ENCODE measurements at places on chromosomes 13 and 19.
A peak's percentile ranks its signal among the peaks of the same experiment; 100 is the strongest.

GRCh38 chr13:101727118-101727517 is 274.6 kb downstream of the ITGBL1 start:
- no peak for DNase-seq

DNA sequence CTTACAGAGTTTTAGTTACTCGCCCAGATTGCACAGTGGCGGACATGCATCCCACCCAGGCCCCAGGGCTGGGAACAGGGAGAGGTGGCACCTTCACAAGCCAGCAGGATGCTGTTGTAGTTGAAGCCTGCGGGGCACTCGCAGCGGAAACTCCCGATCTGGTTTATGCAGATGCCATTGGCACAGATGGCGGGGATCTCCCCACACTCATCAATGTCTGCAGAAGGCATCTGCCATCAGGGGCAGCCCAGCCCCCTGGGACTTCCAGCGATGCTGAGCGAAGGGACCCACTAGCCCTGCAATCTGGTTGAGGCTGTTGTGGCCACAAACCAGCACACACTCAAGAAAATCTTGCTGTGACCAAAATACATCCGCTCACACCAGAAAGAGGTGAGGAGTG is 44.6 kb downstream of the CCL25 start:
- DNase-seq: no peak

- no peak for DNase-seq
Observed at GRCh38 chr19:34391813-34392212, 12.4 kb upstream of the PDCD2L start.

DNA sequence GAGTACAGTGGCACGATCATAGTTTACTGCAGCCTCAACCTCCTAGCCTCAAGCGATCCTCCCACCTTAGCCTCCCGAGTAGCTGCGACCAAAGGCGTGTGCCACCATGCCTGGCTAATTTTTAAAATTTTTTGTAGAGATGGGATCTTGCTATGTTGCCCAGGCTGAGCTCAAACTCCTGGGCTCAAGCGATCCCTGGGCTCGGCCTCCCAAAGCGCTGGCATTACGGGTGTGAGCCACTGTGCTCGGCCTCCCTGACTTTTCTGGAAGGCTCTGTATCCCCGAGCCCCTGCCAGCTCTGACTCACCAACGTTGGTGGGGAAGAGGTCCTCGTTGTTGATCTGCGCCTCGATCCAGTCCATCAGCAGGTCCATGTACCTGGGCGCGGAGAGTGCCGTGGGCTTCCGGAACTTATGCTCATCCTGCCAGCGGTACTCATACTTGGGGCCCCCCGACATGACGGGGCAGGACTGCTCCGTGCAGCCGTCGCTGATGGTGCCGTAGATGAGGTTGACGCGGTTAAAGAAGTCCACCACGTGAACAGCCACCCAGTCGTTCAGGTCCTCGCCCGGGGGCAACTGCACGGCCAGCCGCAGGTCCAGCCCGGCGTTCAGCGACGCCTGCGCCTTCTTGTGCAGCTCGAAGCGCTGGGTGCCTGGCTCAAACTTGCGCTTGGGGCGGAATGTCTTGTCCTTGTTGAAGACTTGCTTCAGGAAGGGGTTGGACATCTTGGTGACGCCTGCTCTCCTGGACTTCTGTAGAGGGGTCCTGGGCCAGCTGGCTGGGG is 18.1 kb downstream of the MOB3A start:
- DNase-seq: no peak

DNA sequence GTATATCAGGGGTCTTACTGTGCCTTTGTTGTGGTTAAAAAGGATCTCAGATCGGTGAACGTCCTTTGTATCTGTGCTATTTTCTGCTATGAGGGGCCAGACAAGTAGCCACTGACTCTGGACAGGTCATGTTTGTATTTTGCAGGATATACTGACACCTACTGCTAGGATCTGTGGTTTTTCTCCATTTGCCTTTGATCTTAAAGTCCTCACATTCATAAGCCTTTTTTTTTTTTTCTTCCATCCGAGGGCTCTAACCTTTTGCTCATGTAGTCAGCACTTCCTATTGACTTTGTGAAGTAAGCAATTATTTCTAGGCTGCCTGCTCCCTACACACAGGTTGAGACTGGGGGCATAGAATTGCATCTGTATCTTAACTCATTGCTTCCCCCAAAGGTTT is 106.2 kb downstream of the SLITRK5 start:
- no peak for DNase-seq

DNA sequence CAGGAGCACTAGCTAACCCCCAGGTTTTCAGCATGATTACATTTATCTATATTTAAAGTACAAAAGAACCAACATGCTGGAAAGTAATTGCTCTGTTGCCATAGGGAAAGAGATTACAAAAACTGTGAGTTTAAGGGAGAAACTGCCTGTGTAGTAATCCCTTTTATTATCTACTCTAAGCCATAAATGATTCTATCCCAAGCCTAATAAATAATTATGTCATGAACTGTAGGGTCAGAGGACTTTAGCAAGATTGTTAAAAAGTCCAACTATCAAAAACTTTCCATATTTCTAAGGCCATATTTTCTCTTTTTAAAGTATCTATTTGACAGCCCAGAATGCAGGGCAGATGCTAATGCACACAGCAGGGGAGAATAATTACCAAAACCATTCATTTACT is 573.8 kb upstream of the MIR17HG start:
- no peak for DNase-seq

DNA sequence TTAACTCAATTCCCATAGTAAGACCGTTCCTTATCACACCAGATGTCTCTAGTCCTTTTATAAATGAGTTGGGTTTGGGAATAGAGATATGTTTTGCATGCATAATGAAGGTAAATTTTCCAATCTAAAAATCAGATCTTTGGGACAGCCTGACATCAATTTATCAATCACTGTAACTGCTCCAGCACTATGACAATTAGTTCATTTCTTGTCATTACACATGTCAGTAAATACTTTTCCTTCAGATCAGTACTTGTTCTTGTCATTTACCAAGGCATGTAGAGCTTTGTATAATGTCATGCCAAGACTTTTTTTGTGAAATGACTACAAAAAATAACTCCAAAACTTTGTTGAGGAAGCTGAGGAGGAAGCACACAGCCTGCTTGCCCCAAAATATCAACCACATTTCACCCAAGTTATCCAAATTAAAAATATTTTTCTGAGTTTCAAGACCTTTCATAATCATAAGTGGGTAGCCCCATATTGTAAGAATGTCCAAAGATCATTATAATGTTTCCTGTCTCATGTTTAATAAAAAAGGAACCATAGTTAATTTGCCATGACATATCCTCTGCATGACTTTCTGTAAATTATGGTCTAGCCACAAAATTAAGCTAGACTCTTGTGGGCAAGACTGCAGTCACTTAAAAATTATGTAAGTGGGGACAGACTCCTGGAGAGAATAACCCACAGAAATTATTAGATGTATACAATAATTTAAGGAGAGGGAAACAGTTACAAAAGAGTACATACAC is 586.8 kb downstream of the TBC1D4 start:
- no peak for DNase-seq

- no peak for DNase-seq
Observed at GRCh38 chr19:8074501-8074900, 21.9 kb downstream of the CCL25 start.

DNA sequence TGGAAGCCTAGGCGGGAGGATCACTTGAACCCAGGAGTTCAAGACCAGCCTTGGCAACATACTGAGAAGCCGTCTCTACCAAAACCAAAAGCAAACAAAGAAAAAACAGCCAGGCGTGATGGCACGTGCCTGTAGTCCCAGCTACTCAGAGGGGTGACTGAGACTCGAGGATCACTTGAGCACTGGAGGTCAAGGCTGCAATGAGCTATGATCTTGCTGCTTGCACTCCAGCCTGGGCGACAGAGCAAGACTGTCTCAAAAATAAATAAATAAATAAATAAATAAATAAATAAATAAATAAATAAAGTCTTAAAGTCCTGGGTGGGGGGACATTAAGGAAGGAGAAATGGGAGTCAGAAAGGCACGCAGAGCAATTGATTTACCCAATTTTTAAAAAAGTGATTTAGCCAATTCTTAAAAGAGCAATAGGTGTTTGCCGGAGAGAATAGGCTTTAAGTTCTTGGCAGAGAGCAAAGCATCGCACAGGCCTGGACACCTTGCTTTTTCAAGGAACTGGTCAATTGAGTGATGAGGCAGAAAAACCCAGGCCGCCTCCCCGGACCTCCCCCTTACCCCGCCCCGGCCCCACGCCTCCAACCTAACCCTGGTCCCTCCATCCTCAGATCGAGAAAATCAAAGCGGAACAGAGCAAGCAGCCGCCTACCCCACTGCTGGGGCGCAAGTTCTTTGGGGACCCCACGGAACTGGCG is 9.5 kb upstream of the SHKBP1 start:
- DNase-seq: no peak

DNA sequence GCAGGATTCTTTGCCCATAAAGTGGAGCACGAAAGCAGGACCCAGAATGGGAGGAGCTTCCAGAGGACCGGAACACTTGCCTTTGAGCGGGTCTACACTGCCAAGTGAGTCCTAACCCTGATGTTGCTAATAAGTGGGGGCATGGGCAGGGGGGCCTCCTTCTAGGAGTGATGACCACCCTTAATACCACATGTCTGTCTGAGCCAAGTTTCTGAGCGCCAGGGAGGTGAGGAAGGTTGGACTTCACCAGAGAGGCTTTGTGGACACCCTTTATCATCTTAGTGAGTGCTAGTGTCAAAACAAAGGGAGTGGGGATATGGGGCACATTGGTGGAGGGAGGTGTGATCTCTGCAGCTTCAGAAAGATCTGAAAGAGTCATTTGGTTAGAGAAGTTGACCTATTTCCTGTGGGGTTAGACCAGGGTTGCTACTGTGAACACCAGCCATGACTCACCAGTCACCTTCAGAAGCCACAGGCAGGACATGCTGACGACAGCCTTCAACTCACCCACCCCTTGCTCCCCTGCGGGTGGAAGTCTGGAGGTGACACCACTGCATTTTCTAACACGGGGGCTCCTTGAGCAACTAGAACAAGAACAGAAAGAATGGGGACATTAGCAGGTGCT is 8.8 kb downstream of the ALOX5AP start:
- peak; percentile 86 for DNase-seq

DNA sequence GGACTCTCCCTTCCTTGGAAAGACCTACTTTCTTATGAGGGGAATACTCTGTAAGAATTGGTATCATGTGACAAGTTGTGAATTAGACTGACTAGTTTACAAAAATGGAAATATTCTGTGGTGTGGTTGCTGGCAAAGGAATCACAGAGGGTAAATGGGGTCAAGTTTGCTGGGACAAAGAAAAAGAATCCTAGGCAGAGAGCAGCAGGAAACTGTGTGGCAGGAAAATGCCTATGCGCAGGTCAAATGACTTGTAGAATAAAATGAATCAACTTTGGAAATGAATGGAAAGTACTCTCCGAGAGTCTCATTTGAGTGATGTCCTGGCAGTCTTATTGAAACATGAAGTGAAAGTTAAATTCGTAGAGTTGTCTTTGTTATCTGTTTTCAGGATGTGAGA is 1250.7 kb downstream of the UQCRFS1 start:
- no peak for DNase-seq

- DNase-seq: no peak
Observed at GRCh38 chr13:111966933-111967332, 100.0 kb upstream of the SOX1 start.

DNA sequence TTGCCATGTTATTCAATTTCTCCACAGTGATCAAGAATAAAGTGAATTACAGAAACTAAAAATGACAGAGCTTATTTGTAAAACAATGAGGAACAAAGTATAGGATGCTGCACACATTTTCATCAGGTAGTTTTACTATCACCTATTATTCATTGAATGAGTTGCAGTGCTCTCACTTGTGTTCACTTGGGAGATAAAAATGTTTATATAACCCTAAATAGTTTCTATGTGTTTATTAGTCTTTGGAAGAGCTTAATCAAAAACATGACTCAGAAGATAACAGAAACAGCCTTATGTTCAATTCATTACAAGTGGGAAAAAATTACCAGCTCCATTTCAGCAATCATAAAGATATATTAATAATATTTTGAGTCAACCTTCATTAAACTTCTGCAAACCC is 796.2 kb downstream of the SLITRK1 start:
- DNase-seq: no peak

- no peak for DNase-seq
Observed at GRCh38 chr13:22017226-22017625, 346.4 kb downstream of the FGF9 start.

- no peak for DNase-seq
Observed at GRCh38 chr13:95050800-95051615, 250.2 kb downstream of the ABCC4 start.

GRCh38 chr19:16559780-16560276 is 12.4 kb downstream of the SLC35E1 start:
- no peak for DNase-seq

GRCh38 chr19:33022472-33023116 is 42.1 kb downstream of the RHPN2 start:
- no peak for DNase-seq

DNA sequence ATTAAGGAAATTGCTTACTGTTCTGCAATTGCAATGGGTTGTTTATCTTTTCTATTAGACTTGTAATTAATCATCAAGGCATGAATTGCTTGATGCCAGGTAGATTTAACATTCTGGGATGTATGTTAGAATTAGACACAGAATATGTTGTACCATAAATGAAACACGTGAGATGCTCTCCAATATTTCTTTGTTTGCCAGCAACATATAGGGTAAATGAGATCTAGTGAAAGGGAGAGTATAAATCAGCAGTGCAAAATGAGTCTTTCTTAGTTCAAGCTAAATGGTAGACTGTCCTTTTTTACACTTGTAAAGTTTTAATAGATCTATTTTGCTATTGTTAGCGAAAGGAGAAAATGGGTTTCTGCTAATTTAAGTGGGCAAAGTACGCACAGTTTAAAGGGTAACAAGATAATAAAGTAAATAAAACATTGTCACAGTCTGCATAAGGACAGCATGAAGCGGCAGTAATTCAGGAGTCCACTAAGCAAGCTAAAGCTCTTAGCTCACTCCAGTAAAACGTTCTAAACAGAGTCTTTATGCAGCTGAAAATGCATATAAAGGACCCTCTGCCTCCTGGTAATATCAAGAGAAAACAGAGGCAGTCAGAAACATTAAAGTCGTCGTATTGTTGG is 1137.1 kb downstream of the OLFM4 start:
- DNase-seq: no peak

GRCh38 chr13:18921063-18921462 is 260.6 kb downstream of the TUBA3C start:
- DNase-seq: no peak

- no peak for DNase-seq
Observed at GRCh38 chr19:2087621-2088100, 8.5 kb downstream of the MOB3A start.

DNA sequence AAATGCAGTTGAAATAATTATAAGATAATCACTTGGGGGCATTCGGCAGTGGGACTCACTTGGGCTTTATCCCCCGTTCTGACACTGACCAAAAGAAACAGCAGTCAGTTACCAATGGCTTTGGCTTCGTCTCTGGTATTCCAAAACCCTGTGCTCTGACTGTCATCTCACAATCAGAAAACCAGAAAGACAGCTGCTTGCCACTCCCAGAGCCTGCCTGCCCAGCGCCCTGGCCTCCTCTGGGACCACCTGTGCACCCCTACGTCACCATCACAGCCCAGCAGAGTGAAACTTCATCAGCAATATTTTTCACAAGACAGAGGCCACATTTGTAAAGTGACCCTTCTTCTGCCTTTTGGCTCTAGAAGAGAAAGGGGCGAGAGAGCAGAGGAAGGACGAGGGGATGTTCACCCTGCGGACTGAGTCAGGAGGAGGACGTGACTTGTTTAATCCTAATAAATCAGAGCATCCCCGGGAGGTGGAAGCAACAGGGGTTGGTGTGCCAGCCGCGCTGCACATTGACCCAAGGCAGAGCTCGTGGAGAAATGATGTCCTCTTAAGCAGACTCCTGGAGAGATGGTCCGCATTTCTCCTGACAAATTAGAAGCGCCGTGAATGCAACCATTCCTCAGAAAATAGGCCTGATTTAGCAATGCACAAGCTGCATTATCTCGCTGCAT is 397.8 kb upstream of the ZNF507 start:
- no peak for DNase-seq

- peak; percentile 32 for DNase-seq
Observed at GRCh38 chr19:37551129-37551993, 43.2 kb downstream of the ZNF571 start.

All from stimulated activated CD4-positive, alpha-beta T cell treated with anti-CD3 and anti-CD28 coated beads, Interleukin-4, amount 100 ng/mL, for 4 hours (primary cell).